ENCODE measurements at places on chromosomes 6 and 20. TPM values are rescaled to one million over a fixed set of nuclear protein-coding genes. Genes with fewer than 3 reads are reported as not detected.

Gene NOTCH4
- total RNA-seq: 2.3 TPM

Gene ENPP5
- 2.5 TPM for total RNA-seq

Gene KIF13A
- total RNA-seq: 23.0 TPM

Gene CLVS2
- under 0.01 TPM for total RNA-seq

Gene FAXC
- total RNA-seq: 12.2 TPM

Gene PTP4A1
- 5.3 TPM for total RNA-seq

GRCh38 chr6:66578362-66578761 is 871.3 kb upstream of the EYS start:
- no peak for DNase-seq

DNA sequence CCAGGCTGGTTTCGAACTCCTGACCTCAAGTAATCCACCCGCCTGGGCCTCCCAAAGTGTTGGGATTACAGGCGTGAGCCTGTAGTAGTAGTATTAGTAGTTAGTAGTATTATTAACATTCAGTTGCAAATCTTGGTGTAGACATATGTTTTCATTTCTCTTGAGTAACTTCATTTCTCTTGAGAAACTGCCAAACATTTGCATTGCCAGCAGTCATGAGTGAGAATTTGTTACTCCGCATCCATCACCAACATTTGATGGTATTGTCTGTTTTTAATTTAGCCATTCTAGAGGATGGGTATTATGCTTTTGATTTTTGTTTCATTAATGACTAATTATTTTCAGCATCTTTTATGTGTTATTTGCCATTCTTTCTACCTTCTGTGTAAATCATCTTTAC is 1.5 kb upstream of the ERVFRD-1 start:
- no peak for DNase-seq

DNA sequence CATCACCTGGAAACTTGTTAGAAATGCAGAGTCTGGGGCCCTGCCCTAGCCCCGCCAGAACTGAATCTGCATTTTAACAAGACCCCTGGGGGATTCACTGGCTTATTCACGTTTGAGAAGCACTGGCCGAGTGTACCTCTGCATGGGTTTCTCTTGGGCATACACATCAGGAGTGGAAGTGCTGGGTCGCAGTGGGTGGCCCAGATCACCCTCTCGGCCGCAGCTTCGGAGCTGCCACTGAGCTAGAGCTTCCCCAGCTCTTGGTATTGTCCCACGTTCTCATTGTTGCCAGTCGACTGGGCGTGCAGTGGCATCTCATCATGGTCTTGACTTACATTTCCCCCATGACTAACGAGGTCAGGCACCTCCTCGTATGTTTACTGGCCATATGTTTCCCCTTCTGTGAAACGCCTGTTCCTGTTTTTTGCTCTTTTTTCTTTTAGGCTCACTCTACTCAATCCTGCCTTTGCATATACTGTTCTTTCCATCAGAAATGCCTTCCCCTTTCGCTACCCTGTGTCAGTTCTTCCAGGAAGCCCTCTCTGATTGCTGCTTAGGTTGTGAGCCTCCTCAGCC is 3.0 kb upstream of the DLGAP4 start:
- DNase-seq: no peak

DNA sequence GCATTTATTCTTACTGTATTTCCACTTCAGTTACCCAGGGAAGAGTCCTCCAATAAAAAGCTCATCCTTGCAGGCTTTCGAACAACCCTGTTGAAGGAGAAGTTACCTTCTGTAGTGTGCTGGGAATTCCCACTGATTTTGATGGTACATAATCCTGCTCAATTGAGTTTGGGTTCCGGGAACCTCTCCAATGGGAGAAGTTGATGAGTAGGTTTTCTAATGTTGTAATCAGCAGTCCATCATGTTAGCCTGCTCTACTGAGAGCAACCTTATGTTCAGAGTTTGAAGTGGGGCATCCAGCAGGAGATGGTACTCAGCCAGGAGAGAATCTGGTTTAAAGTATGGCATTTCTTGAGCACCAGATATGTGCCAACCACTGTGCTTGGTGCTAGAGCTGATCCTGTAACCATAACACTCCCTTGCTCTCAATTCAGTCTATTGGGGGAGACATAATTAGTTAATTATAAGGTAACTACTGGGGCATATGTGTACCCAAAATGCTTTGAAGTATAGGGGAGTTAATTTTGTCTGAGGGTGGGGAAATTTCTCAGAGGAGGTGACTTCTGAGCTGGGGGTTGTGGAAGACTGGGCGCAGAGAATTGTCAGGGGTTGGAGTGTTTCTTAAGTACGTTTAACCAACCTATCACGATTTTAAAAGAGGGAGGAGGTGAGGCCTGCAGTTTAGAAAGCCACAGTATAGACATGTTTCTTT is 2.1 kb downstream of the TOP1 start:
- DNase-seq: no peak

DNA sequence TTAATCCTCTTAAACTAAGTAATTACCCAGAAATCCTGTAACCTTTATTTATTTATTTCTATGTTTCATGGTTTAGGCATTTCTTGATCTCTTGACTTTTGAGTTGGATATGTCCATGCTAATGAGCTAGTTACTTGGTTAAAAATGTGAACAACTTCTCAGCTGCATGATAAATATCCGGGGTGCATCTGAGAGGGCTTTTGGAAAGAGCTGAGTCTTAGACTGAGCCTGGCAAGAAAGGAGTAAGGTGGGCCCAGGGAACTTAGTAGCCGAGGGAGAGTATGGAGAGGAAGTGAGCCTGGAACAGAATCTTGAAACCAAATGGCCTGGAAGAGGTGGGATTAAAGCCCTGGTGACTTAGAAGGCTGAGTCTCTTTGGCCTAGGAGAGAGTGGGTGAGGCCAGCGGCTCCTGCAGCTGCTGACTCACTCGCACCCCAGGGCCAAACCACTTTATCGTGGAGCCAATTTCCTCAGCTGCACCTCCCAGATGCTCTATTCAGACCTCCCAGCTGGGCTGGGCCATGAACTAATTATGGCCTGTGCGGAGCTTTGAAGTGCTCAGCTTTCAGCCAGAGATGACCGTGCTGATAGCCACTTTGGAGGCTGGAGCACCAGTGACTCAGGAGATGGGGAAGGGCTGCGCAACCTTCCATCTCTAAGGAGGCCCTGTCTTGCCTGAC is 19.1 kb downstream of the TGM3 start:
- DNase-seq: peak; percentile 97

DNA sequence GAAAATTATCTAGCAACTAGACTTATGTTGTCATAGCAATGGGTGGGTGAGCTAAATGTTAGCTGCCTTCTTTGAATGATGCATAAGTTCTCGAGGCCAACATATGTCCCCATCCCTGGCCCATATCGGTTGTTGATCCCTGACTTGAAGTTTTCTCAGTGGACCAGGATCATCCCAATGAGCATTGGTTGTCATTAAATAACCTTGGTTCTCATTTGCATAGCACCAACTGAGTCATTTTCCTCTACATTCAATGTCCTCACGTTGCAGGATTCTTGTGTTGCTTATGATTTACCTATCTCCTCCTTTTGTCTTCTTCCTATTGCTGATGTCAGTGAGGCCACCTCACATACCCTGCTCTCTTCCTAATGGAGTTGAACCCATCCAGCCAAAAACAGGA is 12.1 kb upstream of the AHCY start:
- no peak for DNase-seq

DNA sequence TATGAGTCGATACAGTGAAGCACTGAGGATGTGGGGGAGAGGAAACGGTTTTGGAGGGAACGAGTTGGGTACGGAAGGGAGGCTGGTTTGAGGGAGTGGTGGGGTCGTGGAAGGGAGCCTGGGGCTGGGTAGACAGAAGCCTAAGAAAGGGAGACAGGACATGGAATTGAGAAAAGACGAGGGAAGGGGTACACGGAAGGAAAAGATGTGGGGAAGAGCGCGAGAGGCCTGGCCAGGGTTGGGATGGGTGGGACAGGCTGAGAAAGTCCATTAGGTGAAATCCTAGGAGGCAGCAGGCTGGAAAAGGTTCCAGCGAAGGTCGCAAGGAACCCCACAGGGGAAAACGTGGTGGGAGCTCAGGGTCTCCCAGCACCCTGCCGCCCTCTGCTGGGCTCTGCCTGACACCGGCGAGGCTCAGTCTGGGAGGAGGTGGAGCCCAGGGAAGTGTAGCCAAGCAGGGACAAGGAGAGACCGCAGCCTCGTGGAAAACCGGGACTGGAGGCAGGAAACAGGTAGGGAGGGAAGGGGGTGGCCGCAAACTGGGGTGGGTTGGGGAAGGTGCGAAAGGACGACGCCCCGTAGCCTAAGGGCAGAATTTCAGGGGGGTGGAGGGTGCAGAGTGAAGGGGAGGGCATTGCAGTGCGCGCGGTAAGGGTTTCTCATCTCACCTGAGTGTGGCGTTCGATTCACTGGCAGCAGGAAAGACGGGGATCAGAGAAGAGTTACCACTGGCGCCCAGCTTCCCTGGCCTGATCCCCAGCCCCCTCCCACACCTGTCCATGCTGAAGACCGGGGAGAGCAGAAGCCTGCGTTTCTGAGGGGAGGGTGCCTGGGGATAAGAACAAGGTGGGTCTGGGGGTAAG is 4.3 kb downstream of the GABBR1 start:
- peak; percentile 95 for DNase-seq

- DNase-seq: peak; percentile 92
Measured at GRCh38 chr6:27668442-27669294, 195.8 kb upstream of the ZNF184 start.

GRCh38 chr20:8301655-8302054 is 169.6 kb downstream of the PLCB1 start:
- no peak for DNase-seq

DNA sequence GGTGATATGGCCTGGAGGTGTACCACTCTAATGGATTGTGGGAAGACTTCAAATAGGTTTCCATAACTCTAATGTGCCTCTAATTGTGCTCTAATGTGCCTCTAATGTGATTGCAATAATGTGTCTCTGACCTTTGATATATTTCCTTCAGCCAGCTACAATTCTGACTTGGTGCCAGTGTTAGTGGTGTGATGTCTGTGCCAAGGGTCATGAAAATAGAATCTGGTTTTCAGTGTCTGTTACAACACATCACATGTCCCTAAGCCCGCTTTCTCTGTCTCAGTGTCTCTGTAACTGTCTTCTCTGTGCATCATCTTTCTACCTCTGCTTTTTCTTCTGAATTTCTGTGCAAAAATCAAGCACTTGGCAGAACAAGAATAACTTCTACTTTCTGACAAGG is 77.2 kb upstream of the ECI2 start:
- no peak for DNase-seq

DNA sequence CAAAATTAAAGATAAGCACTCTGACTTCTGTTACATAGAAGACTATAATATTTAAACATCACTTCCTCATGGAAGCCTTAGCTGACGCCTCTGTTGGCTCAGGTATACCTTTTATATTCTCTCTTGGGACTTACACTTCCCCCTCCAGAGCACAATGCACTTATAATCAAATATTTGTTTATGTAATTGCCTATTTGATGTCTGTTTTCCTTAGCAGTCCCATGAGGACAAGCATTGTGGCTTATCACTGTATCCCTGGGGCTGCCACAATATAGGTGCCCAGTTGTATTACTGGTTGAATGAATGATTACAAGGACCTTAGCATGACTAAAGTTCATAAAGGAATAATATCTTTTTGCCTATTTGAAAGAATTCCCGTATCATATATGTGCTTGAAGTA is 186.7 kb upstream of the VGLL2 start:
- no peak for DNase-seq

DNA sequence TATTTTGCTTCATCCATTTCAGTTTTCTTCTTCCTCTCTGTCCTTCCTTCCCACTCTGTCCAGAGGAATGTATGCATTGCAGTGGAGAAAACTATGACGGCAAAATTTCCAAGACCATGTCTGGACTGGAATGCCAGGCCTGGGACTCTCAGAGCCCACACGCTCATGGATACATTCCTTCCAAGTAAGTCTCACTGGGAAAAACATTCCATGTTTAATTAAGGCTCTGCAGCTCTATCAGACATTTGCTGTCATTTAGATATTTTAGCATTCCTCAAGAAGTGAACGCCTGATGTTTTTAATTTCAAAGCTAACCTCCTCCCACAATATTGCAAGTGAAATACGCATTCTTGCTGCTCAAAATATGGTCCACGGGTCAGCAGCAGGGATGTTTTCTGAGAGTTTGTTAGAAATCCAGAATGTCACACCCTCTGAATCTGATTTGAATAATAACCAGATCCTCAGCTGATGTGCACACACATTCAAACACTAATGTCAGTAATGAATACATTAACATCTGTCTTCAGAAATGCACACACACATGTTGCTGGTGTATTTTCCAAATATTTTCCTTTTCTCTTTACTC is 12.8 kb downstream of the PLG start:
- no peak for DNase-seq

- DNase-seq: peak; percentile 61
Measured at GRCh38 chr6:44431118-44431725, 43.7 kb downstream of the CDC5L start.

GRCh38 chr6:412146-412886 is 20.8 kb downstream of the IRF4 start:
- DNase-seq: no peak

GRCh38 chr6:26197933-26198721 is 110.9 kb downstream of the HFE start:
- peak; percentile 53 for DNase-seq

- no peak for DNase-seq
Measured at GRCh38 chr20:59644371-59644939, 40.1 kb downstream of the PHACTR3 start.

DNA sequence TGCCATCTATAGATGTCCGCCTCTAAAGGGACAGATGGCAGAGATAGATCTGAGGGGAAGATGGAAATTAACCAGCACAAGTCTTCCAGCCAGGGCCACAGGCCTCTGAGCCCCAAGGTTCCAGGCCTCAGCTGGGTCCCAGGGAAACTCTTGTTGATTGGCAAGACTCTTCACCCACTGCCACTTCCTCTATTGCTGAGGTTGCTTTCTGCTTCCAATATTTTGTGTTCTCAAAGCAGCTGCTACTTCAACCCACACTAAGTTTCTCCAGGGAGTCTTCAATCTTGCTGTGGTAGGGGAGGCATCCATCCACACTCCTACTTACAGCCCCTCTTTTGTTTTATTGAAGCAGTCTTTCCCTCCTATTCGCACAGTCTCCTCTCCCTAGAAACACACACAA is 36.4 kb upstream of the SASH1 start:
- DNase-seq: no peak

DNA sequence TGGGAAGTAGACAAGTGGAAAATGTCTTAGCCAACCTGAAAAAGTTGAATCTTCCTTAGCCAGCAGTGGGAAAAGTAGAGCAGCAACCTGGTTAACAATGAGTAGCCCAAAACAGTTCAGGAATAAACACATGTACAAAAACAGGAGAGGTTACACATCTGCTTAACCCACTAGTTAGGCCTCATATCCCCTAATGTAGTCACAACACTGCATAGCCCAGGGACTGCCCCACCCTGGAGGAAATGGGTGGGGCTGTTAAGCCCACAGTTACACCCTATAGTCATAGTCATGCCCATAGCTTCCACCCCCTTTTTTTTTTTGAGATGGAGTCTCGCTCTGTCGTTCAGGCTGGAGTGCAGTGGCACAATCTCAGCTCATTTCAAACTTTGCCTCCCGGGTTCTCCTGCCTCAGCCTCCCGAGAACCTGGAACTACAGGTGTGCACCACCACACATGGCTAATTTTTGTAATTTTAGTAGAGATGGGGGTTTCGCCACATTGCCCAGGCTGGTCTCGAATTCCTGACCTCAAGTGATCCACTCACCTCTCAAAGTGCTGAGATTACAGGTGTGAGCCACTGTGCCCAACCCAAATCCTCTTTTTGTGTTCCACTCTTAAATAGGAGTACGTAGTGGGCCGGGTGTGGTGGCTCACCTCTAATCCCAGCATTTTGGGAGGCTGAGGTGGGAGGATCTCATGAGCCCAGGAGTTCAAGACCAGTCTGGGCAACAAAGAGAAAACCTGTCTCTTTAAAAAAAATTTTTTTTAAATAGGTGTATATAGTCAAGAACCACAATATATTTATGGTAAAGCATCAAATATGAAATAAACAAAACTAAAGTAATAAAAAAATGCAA is 24.5 kb downstream of the ILRUN start:
- DNase-seq: peak; percentile 75

GRCh38 chr6:138559143-138559542 is 59.8 kb upstream of the NHSL1 start:
- DNase-seq: no peak
